ENCODE measurements at places on chromosomes 6 and 20.

DNA sequence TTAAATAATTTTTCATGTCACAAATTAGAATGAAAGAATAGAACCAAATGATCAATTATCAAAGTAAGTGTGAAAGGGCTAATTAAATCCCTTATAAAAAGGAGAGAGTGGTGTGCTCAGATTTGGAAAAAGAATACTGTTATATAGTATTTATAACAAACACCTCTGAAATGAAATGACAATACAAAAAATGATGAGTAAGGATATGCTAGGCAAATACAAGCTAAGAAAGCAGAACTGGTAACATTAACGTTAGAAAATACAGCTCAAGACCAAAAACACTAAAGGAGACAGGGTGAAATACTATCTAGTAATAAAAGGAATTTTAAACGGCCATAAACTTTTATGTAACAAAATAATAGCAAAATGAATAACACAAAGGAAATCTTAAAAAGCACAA is 324.2 kb upstream of the RUNX2 start:
- DNase-seq: no peak

GRCh38 chr6:108497883-108498282 is 62.8 kb upstream of the FOXO3 start:
- no peak for DNase-seq

- no peak for DNase-seq
Observed at GRCh38 chr6:166005401-166005943, 162.2 kb downstream of the TBXT start.

DNA sequence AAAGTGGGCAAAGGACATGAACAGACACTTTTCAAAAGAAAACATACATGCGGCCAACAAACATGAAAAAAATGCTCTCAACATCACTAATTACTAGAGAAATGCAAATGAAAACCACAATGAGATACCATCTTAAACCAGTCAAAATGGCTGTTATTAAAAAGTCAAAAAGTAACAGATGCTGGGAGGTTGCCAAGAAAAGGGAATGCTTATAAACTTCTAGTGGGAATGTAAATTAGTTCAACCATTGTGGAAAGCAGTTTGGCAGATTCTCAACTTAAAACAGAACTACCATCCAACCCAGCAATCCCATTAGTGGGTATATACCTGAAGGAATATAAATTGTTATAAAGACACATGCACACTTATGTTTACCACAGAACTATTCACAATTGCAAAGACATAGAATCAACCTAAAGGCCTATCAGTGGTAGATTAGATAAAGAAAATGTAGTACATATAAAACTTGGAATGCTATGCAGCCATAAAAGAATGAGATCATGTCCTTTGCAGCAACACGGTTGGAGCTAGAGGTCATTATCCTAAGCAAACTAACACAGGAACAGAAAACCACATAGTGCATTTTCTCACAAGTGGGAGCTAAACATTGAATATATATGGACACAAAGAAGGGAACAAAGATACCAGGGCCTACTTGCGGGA is 16.3 kb downstream of the CENPQ start:
- DNase-seq: no peak
